ENCODE measurements at places on chromosomes 3 and 15. TPM values are rescaled to one million over a fixed set of nuclear protein-coding genes. Genes with fewer than 3 reads are reported as not detected.

PLXNA1 gene
- 156 TPM for total RNA-seq

KLHL6 gene
- total RNA-seq: 0.67 TPM

CCR8 gene
- total RNA-seq: not detected

UMPS gene
- total RNA-seq: 28.2 TPM

ACOX2 gene
- total RNA-seq: 1.0 TPM

DLEC1 gene
- not detected for total RNA-seq

ROBO2 gene
- total RNA-seq: 0.67 TPM

SMCO1 gene
- total RNA-seq: not detected

All from mammary epithelial cell (primary cell).